ENCODE measurements at places on chromosomes 2 and 18. TPM values are rescaled to one million over a fixed set of nuclear protein-coding genes. Genes with fewer than 3 reads are reported as not detected.
A peak's percentile ranks its signal among the peaks of the same experiment; 100 is the strongest.

Gene ZSCAN30
- 14.0 TPM for total RNA-seq

Gene LYG2
- not detected for total RNA-seq

- no peak for DNase-seq
Observed at GRCh38 chr2:141589314-141589713, 541.5 kb downstream of the LRP1B start.

GRCh38 chr2:112794131-112794733 is 9.9 kb upstream of the IL1A start:
- peak; percentile 77 for DNase-seq

- no peak for DNase-seq
Observed at GRCh38 chr2:111194835-111195621, 74.3 kb downstream of the BCL2L11 start.

DNA sequence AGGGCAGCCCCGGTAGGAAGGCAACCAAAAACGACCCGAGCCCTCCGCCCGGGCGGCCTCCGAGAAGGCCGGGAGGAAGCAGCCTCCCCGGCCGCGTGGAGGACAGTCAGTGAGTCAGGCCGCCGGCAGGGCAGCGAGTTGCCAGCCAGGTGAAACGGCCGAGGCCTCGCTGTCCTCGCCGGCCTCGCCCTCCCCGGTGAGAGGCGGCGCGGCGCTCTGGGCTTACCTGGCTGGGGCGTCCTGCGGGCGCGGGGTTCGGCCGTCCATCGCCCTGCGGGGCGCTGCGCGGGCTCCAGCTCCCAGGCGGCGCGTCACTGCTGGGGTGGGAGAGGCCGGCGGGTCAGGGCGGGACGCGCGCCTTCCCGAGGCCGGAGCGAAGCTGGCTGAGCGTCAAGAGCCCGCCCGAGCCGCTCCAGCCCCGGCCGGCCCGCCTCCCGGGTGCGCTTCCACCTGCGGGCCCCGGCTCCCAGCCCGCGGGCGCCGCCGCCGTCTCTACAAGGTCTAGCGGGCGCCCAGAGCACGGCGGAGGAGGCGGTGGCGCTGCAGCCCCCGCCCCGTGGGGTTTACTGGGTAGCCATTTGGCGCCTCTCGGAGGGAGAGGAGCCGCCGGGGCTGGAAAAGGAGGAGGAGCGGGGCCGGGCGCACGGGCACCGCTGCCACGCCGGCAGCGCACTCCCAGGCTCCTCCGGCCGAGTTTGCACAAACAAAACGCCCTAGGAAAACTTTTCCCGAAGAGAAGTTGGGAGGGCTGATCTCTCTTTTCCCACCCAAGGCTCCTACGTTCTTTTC is 499 bp downstream of the COBLL1 start:
- DNase-seq = peak; percentile 85

- DNase-seq = no peak
Observed at GRCh38 chr2:97785818-97786217, 72.4 kb downstream of the ZAP70 start.

DNA sequence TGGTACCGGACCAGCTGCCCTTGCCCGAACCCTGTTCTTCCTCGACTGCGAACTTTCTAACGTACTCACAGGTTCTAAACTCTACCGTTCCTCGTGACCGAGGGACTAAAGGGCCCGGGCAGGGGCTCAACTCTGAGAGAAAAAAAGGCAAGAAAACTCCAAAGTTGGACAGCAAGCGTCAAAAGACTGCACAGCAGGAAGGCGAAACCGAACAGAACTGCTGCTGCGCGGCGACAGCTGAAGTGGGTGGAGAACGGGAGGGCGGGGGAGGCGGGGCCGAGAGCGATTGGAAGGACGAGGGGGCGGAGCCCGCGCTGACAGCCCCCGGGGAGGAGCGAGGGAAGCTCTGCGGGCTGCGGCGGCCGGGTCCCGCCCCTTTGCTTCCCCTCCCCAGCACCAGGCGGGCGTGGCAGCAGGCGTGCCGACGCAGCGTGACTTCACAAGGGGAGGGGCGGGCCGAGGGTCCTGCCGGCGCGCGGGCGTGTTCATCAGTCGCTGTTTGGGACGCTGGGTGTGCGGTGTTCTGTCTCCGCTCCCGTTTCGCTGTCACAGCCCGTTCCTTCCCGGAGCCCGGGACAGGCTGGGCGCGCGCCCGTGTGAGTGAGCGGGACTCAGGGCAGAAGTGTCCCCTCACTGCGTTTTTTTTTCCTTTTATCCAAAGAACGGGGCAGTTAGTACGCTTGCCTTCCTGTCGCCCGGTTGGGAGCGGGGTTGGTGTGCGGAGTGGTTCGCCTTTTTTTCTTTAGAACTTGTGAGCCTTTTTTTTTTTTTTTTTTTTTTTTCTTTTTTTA is at the start of gene NABP1:
Gene NABP1, plus strand, starts transcription at position 491 of the 791 bp plus-strand sequence. CDS start 479 bp downstream, outside the sequence.
- DNase-seq = peak; percentile 99

- DNase-seq = no peak
Observed at GRCh38 chr2:233449921-233450863, 95.9 kb downstream of the DGKD start.

Data from dermis blood vessel endothelial cell (primary cell).